ENCODE measurements at places on chromosomes 11 and 22.
A peak's percentile ranks its signal among the peaks of the same experiment; 100 is the strongest.

DNA sequence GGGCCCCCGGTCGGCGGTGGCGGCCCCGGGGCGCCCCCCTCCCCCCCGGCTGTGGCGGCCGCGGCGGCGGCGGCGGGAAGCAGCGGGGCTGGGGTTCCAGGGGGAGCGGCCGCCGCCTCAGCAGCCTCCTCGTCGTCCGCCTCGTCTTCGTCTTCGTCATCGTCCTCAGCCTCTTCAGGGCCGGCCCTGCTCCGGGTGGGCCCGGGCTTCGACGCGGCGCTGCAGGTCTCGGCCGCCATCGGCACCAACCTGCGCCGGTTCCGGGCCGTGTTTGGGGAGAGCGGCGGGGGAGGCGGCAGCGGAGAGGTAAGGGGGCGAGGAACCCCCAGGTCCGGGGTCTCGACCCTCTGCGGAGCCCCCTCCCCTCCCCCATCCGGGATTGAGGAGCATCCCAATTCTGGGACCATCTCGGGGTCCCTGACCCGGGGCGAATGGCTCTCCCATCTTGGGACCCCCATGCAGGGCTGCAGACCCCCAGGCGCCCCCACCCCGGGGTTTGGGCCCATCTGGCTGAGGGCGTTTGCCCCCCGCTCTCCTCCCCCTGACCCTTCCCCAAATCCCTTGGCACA, 431 bp downstream of the KMT2A start:
- peaks cover 10% of the 10 kb centered on the region for H3K36me3 ChIP-seq
- DNase-seq = peak; percentile 23
- peaks cover 13% of the 10 kb centered on the region for H3K27me3 ChIP-seq

DNA sequence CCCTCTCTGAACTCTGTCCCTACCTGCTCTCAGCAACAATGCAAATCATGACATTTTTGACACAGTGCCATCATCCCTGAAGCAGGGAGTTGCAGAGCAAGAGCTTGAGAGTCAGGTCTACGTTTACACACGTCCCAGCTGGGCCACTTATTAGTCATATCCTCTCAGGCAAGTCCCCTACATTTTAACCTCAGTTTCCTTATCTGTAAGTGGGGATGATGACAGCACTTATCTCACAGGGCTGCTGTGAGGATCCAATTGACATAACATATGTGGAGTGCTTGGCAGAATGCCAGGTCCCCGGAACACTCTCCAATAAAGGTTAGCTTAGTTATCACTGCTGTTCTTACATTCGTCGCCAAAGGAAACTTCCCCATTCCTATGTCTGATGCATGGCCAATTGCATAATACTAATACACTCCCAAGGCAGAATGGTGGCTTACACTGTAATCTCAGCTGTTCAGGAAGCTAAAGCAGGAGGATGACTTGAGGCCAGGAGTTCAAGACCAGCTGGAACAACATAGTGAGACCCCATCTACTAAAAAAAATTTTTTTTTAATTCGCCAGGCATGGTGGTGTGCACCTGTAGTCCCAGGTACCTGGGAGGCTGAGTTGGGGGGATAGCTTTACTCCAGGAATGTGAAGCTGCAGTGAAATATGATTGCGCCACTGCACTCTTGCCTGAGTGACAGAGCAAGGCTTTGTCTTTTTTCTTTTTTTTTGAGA, 16.6 kb downstream of the ASCC2 start:
- H3K27me3 ChIP-seq = no peaks in the 10 kb centered on the region
- no peaks in the 10 kb centered on the region for H3K4me1 ChIP-seq
- DNase-seq = no peak

DNA sequence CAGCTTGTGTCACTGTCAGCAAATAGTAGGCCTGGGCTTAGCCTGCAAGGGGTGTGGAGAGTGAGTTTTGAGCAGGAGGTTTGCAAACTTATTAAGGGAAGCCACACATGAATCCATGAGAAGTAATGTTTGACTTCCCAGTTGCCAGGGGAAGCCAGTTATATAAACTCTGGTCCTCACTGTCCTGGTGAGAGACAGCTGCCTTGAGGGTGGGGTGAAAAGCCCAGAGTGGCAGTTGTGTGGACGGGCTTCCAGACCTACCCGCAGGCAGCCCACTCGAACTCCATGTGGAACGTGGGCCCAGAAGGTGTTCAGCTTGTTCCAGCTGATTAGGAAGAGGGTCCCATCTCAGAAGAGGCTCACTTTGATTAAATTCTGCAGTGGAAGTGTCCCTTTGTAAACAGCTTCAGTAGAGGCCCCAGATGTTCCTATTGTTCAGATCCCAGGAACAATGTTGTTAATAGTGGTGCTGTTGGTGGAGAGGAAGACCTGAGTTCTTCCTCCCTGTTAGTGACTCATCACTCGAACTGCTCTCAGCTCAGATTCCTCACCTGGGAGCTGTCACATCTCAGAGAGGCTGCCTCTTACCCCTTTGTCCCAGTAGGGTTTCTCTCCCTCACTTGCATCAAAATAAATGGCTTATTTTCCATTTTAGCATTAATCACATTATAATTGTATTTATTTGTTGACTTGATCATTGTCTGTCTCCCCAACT, 63.4 kb downstream of the GRAMD1B start:
- peak overlapping the region; percentile 91 for H3K27ac ChIP-seq
- no peak for DNase-seq
- no peak overlapping the region for H3K4me3 ChIP-seq
- H3K4me1 ChIP-seq = peaks cover 31% of the 10 kb centered on the region
- no peaks in the 10 kb centered on the region for H3K36me3 ChIP-seq

- H3K4me1 ChIP-seq = no peaks in the 10 kb centered on the region
- H3K27ac ChIP-seq = no peak overlapping the region
- no peak overlapping the region for H3K4me3 ChIP-seq
These were observed 85.5 kb downstream of the DGCR2 start for GRCh38 chr22:19036523-19037273.

- H3K4me1 ChIP-seq = peaks cover 7% of the 10 kb centered on the region
- H3K27ac ChIP-seq = no peak overlapping the region
- no peaks in the 10 kb centered on the region for H3K27me3 ChIP-seq
- no peak overlapping the region for H3K4me3 ChIP-seq
- no peaks in the 10 kb centered on the region for H3K36me3 ChIP-seq
- DNase-seq = no peak
These were observed 241.4 kb downstream of the TTC28 start for GRCh38 chr22:28438183-28438768.

DNA sequence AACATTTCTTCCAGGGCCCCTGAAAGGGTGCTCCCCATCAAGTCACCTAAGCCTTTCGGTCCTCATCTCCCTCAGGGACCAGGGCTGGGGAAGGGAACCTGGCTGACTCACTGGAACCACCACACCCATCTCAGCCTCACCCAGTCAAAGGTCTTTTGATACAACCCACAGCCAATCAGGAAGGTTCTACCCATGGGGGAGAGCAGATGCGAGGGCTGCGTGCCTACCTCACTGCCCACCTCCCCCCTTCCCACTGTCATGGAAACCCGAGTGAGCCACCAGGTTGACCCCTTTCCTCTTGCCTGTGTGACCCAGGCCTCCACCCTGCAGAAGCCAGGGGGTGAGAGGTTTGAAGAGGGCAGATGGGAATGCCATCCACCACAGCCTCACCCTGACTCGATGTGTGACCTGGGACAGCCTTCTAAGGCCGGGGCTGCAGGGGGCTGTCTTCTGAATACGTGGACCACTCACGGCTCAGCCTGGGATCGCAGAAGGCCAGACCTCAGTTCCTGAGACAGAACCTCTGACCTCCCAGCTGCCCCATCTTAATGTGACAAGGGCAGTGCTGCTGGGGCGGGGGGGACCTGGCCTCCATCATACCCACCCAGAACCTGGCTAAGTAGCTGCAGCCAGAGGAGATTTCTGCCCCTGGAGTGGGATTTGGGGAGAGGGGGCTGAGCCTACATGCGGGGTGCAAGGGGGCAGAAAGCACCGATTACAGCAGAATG, 2.7 kb downstream of the MDK start:
- H3K4me1 ChIP-seq = peaks cover 33% of the 10 kb centered on the region
- no peak for DNase-seq
- H3K27me3 ChIP-seq = peaks cover 34% of the 10 kb centered on the region
- no peak overlapping the region for H3K27ac ChIP-seq
- H3K4me3 ChIP-seq = no peak overlapping the region

DNA sequence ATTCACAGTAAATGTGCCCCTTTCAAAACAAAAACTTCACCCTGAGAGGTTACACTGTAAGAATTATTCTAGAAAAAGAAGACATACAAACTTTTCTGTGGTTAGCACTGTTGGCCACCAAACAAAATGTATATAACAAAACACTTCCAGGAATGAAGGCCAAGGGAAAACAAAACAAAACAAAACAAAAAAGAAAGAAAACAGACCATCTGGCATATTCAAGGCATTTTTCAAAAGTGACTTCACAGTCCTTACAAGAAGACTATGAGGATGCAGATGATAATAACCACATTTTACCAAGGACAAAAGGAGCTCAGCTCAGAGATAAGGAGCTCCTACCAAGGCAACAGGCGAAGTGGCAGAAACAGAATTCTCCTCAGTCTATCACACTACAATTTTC, 24.9 kb downstream of the CTSC start:
- H3K4me3 ChIP-seq = no peak overlapping the region
- no peaks in the 10 kb centered on the region for H3K27me3 ChIP-seq
- peaks cover 87% of the 10 kb centered on the region for H3K4me1 ChIP-seq
- no peak for DNase-seq
- peaks cover 40% of the 10 kb centered on the region for H3K36me3 ChIP-seq

- H3K36me3 ChIP-seq = no peaks in the 10 kb centered on the region
- no peak for DNase-seq
- H3K4me3 ChIP-seq = no peak overlapping the region
- no peaks in the 10 kb centered on the region for H3K27me3 ChIP-seq
- H3K4me1 ChIP-seq = peaks cover 24% of the 10 kb centered on the region
- H3K27ac ChIP-seq = no peak overlapping the region
These were observed 85.0 kb upstream of the SEPTIN5 start for GRCh38 chr22:19629331-19629719.

GRCh38 chr22:45754822-45755221, 83.2 kb downstream of the ATXN10 start:
- H3K27me3 ChIP-seq = no peaks in the 10 kb centered on the region
- no peak overlapping the region for H3K4me3 ChIP-seq
- peak overlapping the region; percentile 49 for H3K27ac ChIP-seq
- H3K4me1 ChIP-seq = peaks cover 31% of the 10 kb centered on the region
- DNase-seq = no peak

- peaks cover 4% of the 10 kb centered on the region for H3K36me3 ChIP-seq
- no peak for DNase-seq
- peaks cover 17% of the 10 kb centered on the region for H3K4me1 ChIP-seq
These were observed 55.5 kb upstream of the USP47 start for GRCh38 chr11:11786234-11786633.

GRCh38 chr11:86615487-86615886, 56.9 kb downstream of the ME3 start:
- no peaks in the 10 kb centered on the region for H3K36me3 ChIP-seq
- peaks cover 4% of the 10 kb centered on the region for H3K4me1 ChIP-seq
- H3K27me3 ChIP-seq = no peaks in the 10 kb centered on the region

- no peaks in the 10 kb centered on the region for H3K27me3 ChIP-seq
These were observed 719 bp downstream of the TALDO1 start for GRCh38 chr11:748007-748359.

GRCh38 chr11:9075556-9075955, 15.8 kb downstream of the SCUBE2 start:
- DNase-seq = no peak
- H3K4me3 ChIP-seq = no peak overlapping the region
- no peaks in the 10 kb centered on the region for H3K27me3 ChIP-seq
- H3K27ac ChIP-seq = no peak overlapping the region
- H3K4me1 ChIP-seq = peaks cover 18% of the 10 kb centered on the region

- H3K4me3 ChIP-seq = no peak overlapping the region
- H3K27ac ChIP-seq = no peak overlapping the region
- no peak for DNase-seq
- no peaks in the 10 kb centered on the region for H3K36me3 ChIP-seq
- H3K4me1 ChIP-seq = peaks cover 15% of the 10 kb centered on the region
These were observed 90.4 kb upstream of the PARVA start for GRCh38 chr11:12287009-12287373.

DNA sequence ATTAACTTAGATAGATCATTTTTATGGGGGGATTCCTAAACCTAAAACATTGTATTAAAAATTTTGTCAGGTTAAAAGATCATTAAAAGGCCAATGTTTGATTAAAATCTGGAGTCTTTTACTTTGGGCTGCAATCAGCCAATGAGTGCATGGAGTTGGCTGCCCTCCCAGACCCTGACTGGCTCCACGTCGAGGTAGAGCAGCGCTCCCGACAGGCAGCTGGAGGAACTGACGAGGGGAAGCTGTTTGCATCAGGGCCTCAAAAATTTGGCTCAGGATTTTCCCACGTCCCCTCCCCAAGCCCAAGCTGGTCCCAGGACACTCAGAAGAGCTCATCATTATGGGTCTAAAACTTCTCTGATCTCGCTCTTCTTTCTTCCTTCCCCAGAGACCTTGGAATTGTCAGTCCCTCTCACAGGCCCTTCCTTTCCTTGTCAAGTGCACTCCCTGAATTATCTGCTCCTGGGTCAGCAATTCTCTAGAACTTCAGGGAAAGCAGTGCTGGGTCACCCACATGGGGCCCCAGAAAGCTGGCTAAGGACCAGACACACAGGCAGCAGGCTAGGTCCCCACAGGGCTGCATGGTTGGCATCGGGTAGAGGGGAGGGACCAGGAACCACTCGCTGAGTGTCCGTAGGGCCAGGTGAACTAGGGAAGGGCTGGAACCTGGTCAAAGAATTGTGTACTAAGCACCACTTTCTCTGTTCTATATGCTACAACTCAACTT, 119.6 kb upstream of the IGLL5 start:
- no peak overlapping the region for H3K27ac ChIP-seq
- H3K36me3 ChIP-seq = no peaks in the 10 kb centered on the region
- peaks cover 99% of the 10 kb centered on the region for H3K27me3 ChIP-seq
- DNase-seq = peak; percentile 73
- no peaks in the 10 kb centered on the region for H3K4me1 ChIP-seq

GRCh38 chr11:26470992-26471391, 101.1 kb downstream of the MUC15 start:
- H3K36me3 ChIP-seq = no peaks in the 10 kb centered on the region
- no peak overlapping the region for H3K4me3 ChIP-seq
- no peak overlapping the region for H3K27ac ChIP-seq
- H3K4me1 ChIP-seq = no peaks in the 10 kb centered on the region
- DNase-seq = no peak

DNA sequence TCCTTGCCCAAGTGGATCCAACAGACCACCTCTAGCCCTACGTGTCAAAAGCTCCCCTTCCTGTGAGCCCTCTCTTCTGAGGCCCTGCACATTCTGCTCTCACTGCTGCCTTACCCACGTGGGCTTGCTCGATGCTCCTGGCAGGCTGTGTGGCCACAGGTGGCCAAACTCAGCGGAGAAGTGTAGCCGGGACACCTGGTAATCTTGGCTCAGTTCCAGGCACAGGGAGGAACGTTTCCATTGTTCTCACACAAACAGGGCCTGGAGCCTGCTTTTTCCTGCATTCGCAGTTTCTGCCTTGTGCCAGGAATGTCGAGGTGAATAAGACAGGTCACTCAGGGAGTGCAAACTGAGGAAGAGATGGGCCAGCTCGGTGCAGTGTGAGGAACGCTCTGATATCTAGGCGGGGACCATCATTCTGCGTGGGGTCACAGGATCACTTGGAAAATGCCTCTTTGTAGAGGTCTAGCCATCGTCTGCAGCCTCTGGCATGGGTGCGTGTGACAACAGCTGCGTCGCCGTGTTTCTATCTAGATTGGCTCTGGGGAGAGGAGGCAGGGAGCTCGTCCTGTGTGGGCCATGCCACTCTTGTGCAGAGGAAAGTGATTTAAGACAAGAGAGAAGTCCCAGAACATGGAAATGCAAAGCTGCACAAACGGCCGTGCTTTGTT, 127.6 kb upstream of the PARVA start:
- no peaks in the 10 kb centered on the region for H3K27me3 ChIP-seq
- peak overlapping the region; percentile 34 for H3K27ac ChIP-seq
- H3K4me3 ChIP-seq = no peak overlapping the region
- DNase-seq = no peak
- peaks cover 40% of the 10 kb centered on the region for H3K4me1 ChIP-seq
- H3K36me3 ChIP-seq = no peaks in the 10 kb centered on the region

Data from WTC11 (cell line).